ENCODE measurements at places on chromosomes 1 and 21. TPM values are rescaled to one million over a fixed set of nuclear protein-coding genes. Genes with fewer than 3 reads are reported as not detected.

PFKFB2 gene
- 1.9 TPM for total RNA-seq

ANGPTL1 gene
- not detected for total RNA-seq

GRCh38 chr1:185297982-185298381 lies 19.1 kb downstream of the IVNS1ABP start:
- no peak for DNase-seq
- H3K36me3 ChIP-seq, result peaks cover 62% of the 10 kb centered on the region
- no peak overlapping the region for H3K27ac ChIP-seq

GRCh38 chr21:35244514-35244913 lies 195.4 kb upstream of the RUNX1 start:
- no peaks in the 10 kb centered on the region for H3K4me1 ChIP-seq
- no peak overlapping the region for H3K4me3 ChIP-seq
- no peaks in the 10 kb centered on the region for H3K36me3 ChIP-seq
- no peak for DNase-seq
- no peak overlapping the region for H3K27ac ChIP-seq

- no peaks in the 10 kb centered on the region for H3K4me1 ChIP-seq
- H3K27ac ChIP-seq, result no peak overlapping the region
- DNase-seq, result no peak
- H3K4me3 ChIP-seq, result no peak overlapping the region
Measured at GRCh38 chr1:62025154-62025553, 169.5 kb upstream of the L1TD1 start.

DNA sequence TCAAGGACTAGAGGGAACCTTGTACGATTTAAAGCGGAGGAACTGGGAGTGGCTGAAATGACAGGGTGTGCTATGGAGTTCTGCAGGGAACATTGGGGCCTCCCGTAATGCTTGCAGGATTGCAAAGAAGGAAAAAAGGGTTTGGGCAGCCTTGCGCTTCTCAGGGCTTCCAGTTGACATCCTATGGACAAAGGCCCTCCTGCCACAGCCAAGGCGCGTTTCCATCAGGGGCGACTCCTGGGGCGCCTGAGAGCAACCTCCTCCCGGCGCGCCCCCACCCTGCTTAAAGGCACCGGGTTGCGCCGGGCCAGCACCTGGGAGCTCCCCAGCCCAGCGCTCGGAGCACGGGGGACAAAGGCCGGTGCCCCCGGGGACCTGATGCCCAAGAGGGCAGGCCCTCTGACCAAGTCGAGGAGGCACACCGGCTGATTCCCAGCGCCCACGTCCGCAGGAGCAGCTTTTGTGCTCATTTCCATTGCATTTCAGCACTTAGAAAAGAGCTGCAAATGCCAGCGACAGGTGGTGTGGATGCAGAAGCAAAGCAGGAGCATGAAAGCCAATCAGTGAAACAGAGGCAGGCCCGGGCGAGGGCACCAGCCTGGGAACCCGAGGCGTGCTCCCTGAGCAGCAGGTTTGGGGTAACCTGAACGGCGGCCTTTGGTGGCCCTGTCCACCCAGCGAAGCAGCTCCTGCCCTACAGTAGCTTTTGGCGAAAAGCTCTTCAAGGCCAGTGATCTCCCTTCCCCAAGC lies 17.6 kb upstream of the RNF187 start:
- no peaks in the 10 kb centered on the region for H3K27me3 ChIP-seq
- no peak for DNase-seq

DNA sequence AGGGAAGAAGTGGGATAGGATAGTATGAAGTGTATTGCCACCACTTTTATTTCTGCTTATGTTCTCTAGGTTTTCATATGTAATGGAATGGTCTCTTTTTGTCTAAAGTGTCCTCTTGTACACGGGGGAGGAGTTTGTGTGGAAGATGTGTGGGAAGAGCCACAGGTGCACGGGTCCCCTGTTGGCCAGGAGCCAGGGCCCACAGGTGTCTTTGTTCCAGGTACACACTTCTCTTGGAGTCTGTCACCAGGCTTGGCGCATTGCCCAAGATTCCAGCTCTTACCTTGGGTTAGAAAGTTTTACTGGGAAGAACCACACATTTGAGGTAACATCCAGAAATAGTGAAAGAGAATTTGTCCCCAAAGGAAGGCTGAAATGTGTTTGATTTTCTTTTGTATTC lies 10.5 kb downstream of the TENT5C start:
- H3K27ac ChIP-seq, result no peak overlapping the region
- H3K27me3 ChIP-seq, result no peaks in the 10 kb centered on the region
- H3K4me1 ChIP-seq, result peaks cover 94% of the 10 kb centered on the region

GRCh38 chr1:40221977-40222772 lies 25.6 kb upstream of the TMCO2 start:
- no peak for DNase-seq
- H3K27me3 ChIP-seq, result no peaks in the 10 kb centered on the region
- peaks cover 5% of the 10 kb centered on the region for H3K36me3 ChIP-seq
- no peaks in the 10 kb centered on the region for H3K4me1 ChIP-seq
- no peak overlapping the region for H3K4me3 ChIP-seq

GRCh38 chr1:7220007-7220406 lies 434.8 kb downstream of the CAMTA1 start:
- no peaks in the 10 kb centered on the region for H3K27me3 ChIP-seq
- H3K4me1 ChIP-seq, result no peaks in the 10 kb centered on the region
- H3K36me3 ChIP-seq, result no peaks in the 10 kb centered on the region
- H3K4me3 ChIP-seq, result no peak overlapping the region
- no peak for DNase-seq

DNA sequence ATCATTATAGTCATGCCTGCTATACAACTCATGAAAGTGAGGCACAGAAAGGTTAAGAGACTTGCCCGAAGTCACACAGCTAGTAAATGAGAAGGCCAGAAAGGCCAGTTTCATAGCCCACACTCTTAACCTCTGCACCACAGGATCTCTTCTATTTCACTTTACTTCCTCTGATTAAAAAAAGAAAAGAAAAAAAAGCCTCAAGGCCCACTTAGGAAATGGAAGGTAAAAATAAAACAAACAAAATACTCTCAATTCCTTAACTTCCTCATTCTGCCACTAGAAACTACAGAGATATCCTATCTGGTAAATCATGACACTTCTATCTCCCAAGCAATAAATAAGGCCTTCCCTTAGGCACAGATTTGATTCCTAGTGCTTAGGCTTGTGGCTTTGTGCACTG lies 7.6 kb upstream of the ENAH start:
- no peaks in the 10 kb centered on the region for H3K36me3 ChIP-seq
- H3K27me3 ChIP-seq, result no peaks in the 10 kb centered on the region
- no peak for DNase-seq
- H3K4me3 ChIP-seq, result no peak overlapping the region
- H3K4me1 ChIP-seq, result no peaks in the 10 kb centered on the region
- H3K27ac ChIP-seq, result no peak overlapping the region

- H3K4me3 ChIP-seq, result no peak overlapping the region
- DNase-seq, result peak; percentile 69
- H3K27me3 ChIP-seq, result no peaks in the 10 kb centered on the region
Measured at GRCh38 chr1:89739013-89739843, 81.6 kb upstream of the LRRC8D start.
